ENCODE measurements at places on chromosomes 6 and 20.

DNA sequence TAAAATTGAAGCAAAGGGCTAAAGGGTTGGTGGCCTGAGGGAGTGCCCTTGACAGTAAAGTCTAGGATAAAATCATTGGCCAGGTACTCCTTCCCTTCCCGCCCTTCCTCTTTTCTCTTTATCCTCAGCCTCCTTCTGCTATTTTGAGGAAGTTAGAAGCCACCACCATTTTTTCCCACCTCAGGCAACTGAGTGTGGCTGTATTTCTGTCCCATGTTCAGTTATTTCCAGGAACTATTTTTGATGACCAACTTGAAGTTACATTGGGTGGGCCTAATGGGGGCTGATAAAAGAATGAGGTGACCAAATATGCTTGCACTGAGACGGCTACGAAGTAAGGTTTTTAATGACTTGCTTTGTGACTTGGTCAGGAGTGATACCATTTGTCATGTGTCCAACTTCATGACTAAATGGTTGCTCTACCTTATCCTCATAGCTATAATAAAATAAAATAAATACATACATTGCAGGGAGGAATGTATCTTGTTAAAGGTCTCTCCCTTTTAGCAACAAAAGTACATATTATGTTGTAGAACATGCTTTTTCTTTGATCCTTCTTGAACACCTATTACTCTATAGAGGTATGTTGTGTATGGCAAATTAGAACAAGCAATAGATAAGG is 12.0 kb downstream of the PTPN1 start:
- DNase-seq, result no peak

DNA sequence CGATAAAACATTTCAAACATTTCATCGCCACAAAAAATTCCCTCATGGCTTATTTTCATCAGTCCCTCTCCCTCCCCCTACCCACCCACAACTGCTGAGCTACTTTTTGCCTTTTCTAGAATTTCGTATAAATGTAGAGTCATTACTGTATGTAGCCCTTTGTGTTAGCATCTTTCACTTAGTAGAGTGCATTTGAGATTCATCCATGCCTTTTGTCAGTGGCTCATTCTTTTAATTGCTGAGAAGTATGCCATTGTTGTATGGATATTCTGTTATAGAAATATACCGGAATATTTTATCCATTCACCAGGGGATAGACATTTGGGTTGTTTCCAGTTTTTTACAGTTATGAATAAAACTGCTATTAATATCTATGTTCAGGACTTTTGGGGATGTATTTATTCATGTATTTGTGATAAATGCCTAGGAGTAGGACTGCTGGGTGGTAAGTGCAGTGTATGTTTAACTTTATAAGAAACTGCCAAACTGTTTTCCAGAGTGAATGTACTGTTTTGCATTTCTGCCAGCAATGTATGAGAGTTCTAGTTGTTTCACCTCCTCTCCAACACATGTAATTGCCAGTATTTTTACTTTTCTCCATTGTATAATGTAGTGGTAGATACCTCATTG is 50.4 kb downstream of the FOXO3 start:
- DNase-seq, result no peak

DNA sequence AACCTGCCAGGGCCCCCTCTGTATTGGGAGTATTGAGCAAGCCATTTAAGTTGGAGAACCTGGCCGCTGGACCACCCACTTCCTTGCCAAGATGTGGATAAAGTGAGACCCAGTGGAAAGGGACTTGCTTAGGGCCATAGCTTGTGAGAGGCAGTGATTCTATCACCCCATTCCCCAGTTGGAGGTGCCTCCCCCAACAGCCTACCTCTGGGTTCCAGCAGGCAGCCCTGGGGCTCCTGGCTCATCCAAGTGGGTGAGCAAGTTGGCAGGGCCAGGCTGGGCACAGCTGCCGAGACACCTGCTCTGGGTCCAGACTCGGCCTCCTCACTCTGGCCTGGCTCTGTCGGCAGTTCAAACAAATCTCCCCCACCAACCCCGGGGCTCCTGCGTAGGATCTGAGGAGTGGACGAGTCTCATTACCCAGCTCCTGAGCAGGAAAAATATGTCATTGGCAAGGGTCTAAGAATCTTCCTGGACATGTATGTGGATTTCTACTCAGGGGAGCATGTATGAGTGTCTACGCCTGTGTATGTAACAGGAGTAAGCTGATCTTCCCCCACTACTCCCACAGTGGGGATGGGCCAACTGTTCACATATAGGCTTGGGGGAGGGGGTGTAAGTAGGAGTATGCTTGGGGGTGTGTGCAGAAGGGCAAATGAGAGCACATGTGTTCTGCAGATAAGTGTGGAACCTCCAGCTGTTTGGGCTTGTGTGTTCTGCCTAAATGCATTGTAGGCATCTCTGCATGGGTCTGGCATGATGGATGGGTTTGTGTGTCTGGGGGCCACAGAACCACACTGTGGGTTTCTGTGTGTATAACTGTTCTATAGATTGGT is 1.9 kb downstream of the ID1 start:
- peak; percentile 15 for DNase-seq

DNA sequence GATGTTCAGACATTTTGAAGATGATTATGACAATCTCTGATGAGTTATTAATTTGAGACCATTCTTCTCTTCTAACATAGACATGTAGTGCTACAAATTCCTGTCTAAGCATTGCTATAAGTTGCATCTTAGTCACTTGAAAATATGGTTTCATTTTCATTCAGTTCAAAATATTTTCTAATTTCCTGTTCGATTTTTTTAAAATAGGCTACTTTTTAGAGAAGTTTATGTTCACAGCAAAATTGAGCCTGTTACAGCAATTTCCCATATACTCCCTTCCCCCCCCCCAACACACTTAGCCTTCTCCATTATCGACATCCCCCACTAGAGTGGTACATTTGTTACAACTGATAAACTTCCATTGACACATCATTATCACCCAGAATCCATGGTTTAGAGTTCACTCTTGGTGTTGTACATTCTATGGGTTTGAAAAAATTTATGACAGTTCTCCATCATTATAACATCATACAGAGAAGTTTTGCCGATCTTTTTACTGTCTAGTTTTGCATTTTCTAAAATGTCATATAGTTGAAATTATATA is 31.2 kb downstream of the PLAGL1 start:
- DNase-seq, result no peak

DNA sequence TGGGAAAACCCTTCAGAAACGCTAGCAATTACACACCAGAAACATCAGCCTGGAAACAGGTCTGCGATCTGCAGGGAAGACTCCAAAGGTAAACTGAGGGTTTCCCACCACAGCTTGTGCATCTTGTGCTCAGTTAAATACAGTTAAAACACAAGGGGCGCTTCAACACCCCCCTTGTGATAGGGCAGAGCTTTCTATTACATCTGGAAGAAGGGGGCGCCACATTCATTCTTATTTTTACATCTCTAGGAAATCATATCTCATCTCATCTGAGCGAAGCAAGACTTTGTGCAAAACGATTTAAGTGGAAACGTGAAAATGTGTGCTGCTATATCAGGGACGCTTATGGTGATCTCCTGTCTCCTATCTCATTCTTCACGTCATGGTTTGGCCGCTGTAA is 58.5 kb downstream of the PRND start:
- no peak for DNase-seq

DNA sequence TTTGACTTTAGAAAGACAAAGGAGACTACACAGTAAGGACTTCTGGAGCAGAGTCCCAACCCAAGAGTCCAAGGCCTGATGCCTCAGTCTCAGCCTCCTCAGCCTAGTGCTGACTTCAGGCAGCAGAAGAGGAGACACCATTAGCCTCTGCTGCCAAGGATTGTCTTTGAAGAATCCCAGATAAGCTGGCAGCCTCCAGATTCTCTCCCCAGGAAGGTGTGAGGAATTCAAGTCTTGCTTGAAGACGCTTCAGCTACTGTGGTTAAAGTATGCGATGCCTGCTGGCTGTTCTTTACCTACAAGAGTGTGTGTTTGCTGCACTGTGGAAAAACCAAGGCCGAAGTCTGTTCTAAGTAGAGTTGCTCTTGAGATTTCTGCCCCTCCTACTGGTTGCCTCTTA is 215.9 kb upstream of the TCF21 start:
- no peak for DNase-seq

DNA sequence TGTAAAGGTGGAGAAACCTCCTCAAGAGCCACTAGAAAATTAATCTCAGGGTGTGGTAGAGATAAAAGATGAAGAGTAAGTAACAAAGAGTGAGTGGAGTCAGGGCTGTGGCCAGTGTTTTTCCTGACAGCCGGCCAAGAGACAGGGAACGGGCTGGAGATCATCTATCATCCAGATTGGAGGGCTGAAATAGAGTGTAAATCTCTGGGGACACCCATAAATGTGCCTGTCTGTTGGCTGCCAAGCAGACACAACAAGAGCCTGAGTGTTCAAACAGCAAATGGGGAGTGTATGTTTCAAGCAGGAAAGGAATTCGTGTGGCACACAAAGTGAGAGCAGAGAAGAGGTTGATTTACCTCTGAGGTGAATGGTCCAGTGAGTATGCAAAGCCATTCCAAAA is 326.4 kb upstream of the KHDRBS2 start:
- DNase-seq, result no peak

DNA sequence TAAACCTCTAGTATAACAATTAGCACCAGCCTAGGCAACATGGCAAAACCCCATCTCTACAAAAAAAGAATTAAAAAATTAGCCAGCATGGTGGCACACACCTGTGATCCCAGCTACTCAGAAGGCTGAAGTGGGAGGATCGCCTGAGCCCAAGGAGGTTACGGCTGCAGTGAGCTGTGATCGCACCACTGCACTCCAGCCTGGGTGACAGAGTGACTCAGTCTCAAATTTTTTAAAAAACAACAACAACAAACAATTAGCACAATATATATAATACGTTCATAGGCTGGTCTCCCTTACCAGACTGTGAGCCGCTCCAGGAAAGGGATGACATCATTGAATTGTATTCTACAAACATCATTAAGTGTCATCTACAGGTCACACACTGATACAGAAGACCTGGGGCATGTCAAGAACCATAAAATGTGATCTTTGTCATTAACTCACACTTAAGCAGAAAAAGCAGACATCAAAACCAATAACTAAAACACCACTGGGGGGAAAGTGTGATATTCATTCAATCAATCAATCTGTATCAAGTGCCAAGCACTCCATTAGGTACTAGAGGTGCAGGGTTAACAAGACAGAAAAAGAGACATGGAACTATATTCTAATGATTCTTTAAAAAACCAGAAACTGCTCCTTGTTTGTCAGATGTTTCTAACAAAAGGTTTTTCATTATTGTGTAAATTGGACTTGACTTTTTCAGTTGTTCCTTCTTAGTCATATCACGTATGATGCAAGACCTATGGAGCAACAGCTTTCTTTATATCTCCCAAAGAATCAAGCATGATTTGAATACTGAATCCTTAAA is 17.8 kb downstream of the MAP3K5 start:
- no peak for DNase-seq

- DNase-seq, result no peak
Measured at GRCh38 chr6:43865932-43866645, 96.1 kb downstream of the VEGFA start.

GRCh38 chr20:49587111-49587570 is 19.2 kb upstream of the PTGIS start:
- DNase-seq, result no peak

- no peak for DNase-seq
Measured at GRCh38 chr6:12223383-12223782, 66.8 kb upstream of the EDN1 start.

DNA sequence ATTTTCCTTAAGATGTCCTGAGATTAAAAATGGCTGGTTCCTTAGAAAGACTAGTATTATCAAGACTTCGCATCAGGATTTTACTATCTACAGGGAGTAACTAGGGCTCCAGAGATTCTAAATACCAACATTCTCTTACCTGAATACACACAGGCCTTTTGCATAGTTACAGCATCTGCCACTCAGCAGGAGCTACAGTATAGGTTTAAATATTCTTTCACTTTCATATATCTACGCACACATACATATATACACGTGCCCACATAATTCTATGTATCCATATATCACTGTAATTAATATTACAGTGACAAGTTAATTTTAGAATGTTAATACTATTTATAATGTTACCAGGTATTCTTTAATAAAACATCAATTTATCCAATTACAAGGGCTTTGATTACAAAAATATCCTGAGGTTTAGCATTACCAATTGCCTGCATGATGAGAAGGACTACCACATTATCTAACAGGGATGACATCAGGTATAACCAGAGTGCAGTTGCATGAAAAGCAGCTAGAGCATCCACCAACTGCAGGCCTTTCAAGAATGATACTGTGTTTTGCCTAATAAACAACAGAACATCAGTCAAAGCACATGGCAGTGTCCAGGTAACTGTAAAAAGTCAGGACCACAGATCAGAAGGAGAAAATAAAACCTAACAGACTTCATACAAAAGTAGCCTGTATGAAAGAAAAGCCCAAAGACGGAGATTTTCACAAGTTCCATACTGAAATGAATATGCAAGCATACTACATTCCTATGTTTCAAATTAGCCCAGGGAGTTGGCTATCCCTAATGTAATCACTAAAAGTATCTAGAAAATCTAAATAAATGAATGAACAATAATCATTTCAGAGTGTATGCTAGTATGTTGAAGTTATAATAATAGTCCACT is 268.7 kb downstream of the PTPRK start:
- no peak for DNase-seq

DNA sequence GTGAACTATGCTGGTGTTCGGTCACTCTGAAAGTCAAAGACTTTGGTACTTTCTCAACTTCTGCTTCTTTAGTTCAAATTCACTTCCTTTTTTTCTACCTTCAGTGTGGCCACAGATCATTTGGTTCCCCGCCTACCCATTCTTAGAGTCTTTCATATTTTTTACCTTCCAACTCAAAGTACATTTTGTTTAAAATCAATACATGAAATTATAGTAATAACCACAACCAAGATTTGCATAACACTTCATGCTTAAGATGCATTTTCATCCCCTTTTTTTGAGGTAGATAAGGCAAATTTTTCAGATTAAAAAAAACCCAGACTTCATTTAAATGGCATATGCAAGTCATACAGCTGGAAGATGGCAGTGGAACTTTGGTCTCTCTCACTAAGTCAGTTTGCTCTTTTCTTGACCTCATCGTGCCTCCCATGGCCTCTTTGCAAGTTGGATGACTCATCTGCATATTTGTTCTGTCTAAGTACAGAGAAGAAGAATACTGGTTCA is 11.9 kb upstream of the CNR1 start:
- no peak for DNase-seq

DNA sequence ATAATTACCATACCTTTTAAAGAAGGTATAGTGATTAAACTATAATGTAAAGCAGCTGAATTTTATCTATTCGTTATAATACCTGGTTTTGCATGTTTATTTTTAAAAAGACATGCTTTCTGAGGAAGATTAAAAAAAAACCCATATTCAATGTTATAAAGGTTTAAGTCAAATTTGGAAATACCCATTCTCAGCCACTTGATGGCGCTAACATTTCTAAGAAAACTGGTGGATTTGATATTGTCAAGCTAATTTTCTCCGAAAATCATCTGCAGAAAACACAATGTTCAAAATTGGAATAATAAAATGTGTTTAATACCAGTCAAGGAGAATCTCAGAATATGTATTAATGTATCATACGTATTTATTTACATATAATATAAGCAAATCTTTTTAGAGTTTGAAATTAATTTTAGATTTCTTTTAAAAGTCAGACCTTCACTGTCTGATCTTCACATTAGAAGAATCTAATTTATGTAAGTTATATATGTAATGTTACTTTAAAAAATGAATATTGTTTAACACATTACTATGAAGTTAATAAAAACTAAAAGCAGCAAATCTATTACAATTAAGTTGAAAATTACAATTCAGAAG is 35.0 kb downstream of the SHPRH start:
- peak; percentile 4 for DNase-seq

- no peak for DNase-seq
Measured at GRCh38 chr6:17130786-17131185, 28.9 kb downstream of the STMND1 start.

- DNase-seq, result no peak
Measured at GRCh38 chr6:16688984-16689636, 72.2 kb downstream of the ATXN1 start.
